ENCODE measurements at places on chromosomes 6 and 20.

GRCh38 chr6:163888030-163888819 lies 473.7 kb downstream of the QKI start:
- DNase-seq: no peak

DNA sequence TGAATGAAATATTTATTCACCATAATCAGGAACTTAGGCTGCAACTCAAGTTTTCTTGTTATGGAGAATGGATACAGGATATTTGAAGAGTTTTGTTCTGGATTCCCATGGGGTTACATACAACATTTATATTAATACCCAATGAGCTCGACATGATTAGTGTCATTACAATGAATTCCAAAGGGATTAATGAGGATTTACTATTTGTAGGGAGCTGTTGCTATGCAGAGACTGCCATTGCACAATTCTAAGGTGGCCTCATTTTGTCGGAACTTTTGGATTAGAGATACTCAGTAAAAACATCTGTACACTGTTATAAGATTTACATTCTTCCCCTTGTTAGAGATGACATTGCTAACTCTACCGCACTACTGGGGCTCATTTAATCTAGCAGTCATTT lies 586.8 kb upstream of the MAP3K7 start:
- no peak for DNase-seq

GRCh38 chr6:37612475-37612874 lies 85.2 kb downstream of the MDGA1 start:
- DNase-seq: no peak

DNA sequence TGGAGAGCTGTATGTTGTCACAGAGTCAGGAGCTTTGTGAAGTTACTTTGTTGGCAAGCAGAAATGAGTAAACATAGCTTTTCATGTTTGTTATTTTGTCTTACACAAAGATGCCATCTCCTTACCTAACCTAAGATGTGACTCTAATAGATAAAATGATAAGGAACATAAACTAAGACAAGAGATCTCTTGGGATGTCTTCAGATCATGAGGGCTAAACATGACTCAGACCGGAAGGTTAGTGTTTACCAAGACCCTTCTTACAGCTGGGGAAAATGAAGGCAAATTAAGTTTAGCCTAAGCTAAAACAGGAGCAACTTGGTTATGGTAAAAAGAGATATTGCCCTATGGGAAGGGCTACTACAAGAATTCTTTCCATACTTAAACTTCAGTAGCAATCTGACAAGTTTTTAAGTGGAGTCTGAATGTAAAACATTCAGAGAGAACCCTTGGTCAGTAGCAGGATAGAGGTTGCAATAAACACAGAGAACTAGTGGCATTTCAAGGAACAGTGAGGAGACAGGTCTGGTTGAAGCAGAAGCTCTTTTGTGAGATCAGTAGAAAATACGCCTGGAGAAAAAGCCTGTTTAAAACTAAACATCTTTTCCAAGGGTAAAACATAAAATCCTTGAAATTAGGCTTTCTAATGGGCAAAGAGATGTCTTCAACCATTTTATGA lies 29.9 kb downstream of the SGK1 start:
- DNase-seq: no peak

DNA sequence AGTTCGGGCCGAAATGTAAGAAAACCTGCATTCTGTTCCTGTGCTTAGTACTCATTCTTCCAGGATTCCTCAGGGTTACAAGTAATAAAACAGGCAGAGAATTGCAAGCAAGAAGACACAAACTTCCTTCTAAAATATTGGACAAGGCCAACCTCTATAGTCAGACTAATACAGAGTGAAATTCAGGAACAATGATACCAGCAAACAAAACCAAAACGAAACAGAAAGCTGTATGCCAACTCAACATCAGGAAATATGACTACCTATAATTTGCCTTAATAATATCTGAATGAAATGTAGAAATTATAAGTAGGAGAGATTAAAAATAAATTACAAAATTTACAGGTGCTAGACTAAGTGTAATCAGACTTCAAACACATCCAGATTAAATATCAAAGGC lies 238.8 kb downstream of the HIVEP2 start:
- no peak for DNase-seq

DNA sequence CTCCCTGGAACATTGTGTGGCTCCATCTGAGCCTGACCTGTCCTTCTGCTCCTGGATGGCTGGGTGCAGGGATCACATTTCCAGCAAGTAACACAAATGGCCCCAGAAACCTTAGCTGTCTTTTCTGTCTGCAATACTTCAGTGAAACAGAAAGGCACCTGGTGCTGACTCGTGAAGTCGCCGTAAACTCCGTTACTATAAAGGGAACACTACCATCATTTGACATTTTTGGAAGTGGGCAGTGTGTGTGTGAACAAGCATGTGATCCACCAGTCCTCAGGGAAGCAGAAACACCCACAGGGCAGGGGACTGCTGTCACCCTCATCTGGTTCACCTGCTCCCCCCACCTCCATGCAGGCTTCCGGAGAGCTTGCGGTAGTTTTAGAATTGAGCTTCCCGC lies 23.9 kb downstream of the SERPINB6 start:
- DNase-seq: no peak

DNA sequence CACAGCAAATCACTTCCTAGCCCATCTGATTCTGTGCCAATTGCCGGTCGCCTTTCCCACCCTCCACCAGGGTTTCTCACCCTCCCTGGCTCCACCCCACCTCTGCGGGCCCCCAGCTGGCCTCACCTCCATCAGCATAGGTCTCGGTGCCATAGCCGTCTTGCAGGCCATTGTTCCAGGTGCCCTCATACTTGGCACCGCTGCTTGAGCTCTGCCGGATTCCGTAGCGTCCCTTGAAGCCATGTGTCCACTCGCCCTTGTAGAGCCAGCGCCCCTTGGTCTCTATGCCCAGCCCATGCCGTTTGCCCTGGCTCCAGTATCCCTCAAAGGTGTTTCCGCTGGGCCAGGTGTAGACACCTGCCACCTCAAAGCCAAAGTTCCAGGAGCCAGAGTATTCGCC lies 787 bp downstream of the JPH2 start:
- no peak for DNase-seq
